MCF 10A (cell line): ENCODE measurements at places on chromosomes 2 and 18.

DNA sequence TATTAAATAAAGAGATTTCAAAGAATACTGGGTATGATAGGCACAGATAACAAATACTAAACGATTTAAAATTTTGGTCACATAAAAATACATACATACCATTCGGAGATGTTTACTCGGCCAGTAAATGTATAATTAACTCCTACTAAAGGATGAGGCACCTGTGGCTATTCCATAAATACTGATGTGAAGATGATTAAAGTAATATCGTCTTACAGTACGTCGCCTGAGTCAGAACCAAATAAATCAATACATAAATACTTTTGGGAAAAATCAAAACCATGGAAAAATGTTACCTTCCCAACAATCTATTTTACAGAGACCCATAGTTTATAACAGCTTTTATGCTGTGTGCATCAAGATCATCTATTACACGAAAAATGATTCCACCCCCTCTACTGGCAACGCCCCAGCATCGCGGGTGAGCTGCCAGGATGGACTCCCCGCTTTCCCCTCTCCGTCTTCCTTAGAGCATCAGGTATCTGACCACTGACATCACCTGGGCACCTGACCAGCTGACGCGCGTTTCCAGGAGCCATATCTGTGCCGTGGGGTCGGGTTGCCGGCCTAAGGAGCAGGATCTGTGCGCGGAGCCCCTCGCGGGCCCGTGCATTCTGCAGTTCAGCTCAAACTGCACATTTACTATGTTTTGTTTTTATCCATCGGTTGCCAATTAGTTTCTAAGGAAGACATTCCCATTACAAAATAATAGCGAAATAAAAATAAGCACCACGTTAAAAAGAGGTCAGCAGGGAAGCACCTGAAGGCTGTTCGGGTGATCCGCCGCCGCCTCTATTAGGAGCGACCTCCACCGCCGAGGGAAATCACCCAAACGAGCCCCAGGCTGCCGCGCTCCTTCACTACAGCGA, 901 bp downstream of the ICA1L start:
- peaks cover 5% of the 10 kb centered on the region for H3K4me1 ChIP-seq
- no peaks in the 10 kb centered on the region for H3K27me3 ChIP-seq
- DNase-seq, result peak; percentile 86
- peak overlapping the region; percentile 72 for H3K4me3 ChIP-seq
- no peaks in the 10 kb centered on the region for H3K36me3 ChIP-seq

DNA sequence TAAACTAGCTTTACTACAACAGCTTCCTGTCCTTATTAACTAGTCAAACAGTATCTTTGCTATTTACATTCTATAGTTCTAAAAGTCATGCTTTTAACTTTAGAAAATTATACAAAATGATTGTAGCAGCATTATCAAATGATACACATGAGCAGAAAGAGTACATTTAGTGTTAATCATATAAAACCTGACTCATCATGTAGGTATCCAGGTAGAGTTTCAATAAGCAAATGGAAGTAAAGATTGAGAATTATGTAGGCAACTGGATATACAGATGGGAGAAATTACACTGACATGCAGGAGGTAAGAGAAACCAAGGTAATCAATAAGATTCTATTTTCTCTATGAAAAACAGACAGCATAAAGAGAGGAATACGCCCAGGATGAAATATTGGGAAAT, 33.8 kb downstream of the TRIP12 start:
- H3K4me1 ChIP-seq, result peaks cover 23% of the 10 kb centered on the region
- no peak overlapping the region for H3K4me3 ChIP-seq
- DNase-seq, result no peak
- H3K27me3 ChIP-seq, result no peaks in the 10 kb centered on the region

DNA sequence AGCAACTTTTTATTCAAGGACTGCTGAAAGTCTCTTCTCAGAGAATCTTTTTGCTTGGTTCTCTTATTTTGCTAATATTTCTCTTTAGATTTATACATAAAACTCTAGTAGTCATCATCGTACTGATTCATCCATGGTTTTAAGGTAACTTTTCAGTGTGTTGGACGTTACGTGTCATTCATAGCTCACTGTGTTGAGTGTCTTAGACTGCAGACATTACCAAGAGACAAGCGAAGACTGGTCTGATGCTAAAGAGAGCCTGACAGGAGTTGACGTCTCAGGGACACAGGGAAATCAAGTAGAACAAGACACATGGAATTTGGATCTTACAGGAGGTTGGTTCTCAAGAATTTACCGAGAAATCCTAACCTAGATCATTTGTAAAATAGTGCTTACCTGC, 25.5 kb downstream of the RBM44 start:
- no peaks in the 10 kb centered on the region for H3K36me3 ChIP-seq
- DNase-seq, result no peak
- no peak overlapping the region for H3K27ac ChIP-seq

DNA sequence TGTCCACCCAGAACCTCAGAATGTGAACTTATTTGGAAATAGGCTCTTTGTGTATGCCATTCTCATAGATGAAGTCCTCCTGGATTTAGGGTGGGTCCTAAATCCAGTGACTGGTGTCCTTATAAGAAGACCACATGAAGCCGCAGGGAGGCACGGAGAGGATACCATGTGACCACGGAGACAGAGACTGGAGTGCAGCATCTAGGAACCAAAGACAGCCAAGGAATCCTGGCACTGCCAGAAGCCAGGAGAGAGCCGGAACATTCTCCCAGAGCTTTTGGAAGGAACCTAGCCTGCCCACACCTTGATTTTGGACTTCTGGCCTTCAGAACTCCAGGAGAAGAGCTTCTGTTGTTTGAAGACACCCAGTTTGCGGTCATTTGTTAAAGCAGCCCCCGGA, 49.7 kb downstream of the ARL4C start:
- DNase-seq, result no peak
- H3K27ac ChIP-seq, result peak overlapping the region; percentile 94
- H3K36me3 ChIP-seq, result no peaks in the 10 kb centered on the region
- peaks cover 18% of the 10 kb centered on the region for H3K4me1 ChIP-seq

GRCh38 chr2:124339709-124340108, 314.6 kb downstream of the CNTNAP5 start:
- H3K4me3 ChIP-seq, result no peak overlapping the region
- H3K27ac ChIP-seq, result peak overlapping the region; percentile 47
- H3K4me1 ChIP-seq, result peaks cover 10% of the 10 kb centered on the region
- H3K36me3 ChIP-seq, result no peaks in the 10 kb centered on the region

DNA sequence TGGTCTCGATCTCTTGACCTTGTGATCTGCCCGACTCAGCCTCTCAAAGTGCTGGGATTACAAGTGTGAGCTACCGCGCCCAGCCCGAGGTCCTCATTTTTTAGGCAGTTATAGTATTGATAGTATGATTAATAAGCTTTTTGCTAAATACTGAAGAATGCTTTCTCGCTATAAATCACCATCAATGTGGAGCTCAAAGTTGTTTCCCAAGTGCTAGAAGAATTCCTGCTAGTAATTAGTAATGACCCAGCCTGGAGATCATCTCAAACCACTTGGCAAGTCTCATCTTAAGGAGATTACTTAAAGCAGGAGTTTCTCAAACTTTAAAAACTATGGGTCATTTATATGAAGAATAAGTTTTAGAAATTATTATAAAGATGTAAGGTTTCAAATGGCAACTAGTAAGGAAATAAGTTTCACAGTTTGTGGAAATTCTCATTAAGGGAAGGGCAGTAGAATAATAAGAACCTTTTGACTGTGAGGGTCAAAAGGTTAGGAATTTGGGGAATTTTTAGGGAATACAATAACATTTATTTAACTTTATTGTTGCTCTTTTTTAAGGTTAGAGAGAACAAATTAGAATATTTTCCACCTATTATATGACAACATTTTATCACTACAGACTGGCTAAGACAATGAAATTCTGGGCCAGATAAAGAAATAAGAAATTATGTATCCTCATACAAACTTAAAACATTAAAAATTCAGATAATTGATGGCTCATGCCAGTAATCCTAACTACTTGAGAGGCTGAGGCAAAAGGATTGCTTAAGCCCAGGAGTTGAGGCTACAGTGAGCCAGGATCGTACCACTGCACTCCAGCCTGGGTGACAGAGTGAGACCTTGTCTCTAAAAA, 148.6 kb upstream of the MAP3K20 start:
- H3K27ac ChIP-seq, result peak overlapping the region; percentile 61
- no peaks in the 10 kb centered on the region for H3K36me3 ChIP-seq
- H3K4me1 ChIP-seq, result peaks cover 33% of the 10 kb centered on the region

- no peaks in the 10 kb centered on the region for H3K27me3 ChIP-seq
- no peak for DNase-seq
- peaks cover 18% of the 10 kb centered on the region for H3K4me1 ChIP-seq
- peaks cover 4% of the 10 kb centered on the region for H3K36me3 ChIP-seq
- H3K27ac ChIP-seq, result no peak overlapping the region
These were observed 33.7 kb downstream of the EHBP1 start for GRCh38 chr2:62738981-62739936.

GRCh38 chr2:151640087-151640486, 94.2 kb downstream of the NEB start:
- H3K4me1 ChIP-seq, result peaks cover 9% of the 10 kb centered on the region
- H3K4me3 ChIP-seq, result no peak overlapping the region
- H3K27me3 ChIP-seq, result no peaks in the 10 kb centered on the region
- DNase-seq, result no peak

DNA sequence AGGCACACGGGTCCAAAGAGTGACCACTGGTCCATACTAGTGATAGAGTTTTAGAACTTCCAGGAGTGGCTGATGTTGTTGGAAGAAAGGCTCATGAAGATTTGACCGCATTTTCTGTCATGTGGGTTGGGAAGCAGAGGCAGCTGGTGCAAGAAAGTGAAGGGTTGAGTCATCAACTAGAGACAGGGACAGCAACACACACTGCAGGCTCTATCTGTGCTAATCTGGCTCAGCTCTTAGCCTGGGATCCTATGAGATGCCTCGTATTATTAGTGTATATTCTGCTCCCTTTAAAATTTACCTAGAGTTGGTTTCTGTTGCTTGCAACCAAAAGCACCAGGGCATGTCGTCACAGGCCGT, 2.5 kb upstream of the SH3RF3 start:
- peak overlapping the region; percentile 37 for H3K4me3 ChIP-seq
- no peaks in the 10 kb centered on the region for H3K27me3 ChIP-seq
- H3K27ac ChIP-seq, result peak overlapping the region; percentile 50
- DNase-seq, result peak; percentile 90
- H3K4me1 ChIP-seq, result peaks cover 46% of the 10 kb centered on the region

- no peaks in the 10 kb centered on the region for H3K27me3 ChIP-seq
- DNase-seq, result no peak
- peaks cover 28% of the 10 kb centered on the region for H3K4me1 ChIP-seq
- H3K36me3 ChIP-seq, result peaks cover 12% of the 10 kb centered on the region
These were observed 228.7 kb downstream of the HAUS1 start for GRCh38 chr18:46332921-46333341.

DNA sequence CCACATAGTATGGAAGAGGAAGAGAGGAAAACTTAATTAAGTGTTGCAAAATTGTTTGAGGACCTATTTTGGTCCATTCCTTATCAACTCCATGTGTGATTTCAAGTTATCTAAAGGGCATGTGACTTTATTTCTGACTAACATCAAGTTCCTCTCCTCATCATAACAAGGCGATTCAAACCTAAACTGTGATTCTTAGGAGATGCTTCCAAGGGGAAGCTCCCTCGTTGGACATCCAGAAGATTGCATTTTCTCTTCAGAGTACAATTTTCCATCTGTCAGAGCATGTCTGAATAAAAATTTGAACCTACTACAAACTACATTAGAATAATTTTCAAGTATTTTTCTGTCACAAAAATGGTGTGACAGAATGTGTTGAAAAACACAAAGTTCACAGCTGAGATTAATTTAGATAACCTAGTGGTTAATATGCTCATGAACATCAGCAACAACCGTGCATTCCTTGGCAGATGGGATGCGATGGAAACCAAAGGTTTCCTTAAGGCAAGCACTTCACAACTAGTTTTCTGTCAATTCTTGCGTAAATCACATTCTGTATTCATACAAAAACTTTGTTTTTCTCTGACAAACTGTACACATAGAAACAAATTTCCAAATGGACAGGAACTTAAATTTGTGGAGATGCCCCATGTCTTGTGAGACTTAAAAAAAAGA, 4.2 kb downstream of the SFT2D3 start:
- peaks cover 13% of the 10 kb centered on the region for H3K4me1 ChIP-seq
- DNase-seq, result no peak
- peaks cover 41% of the 10 kb centered on the region for H3K36me3 ChIP-seq
- no peaks in the 10 kb centered on the region for H3K27me3 ChIP-seq

DNA sequence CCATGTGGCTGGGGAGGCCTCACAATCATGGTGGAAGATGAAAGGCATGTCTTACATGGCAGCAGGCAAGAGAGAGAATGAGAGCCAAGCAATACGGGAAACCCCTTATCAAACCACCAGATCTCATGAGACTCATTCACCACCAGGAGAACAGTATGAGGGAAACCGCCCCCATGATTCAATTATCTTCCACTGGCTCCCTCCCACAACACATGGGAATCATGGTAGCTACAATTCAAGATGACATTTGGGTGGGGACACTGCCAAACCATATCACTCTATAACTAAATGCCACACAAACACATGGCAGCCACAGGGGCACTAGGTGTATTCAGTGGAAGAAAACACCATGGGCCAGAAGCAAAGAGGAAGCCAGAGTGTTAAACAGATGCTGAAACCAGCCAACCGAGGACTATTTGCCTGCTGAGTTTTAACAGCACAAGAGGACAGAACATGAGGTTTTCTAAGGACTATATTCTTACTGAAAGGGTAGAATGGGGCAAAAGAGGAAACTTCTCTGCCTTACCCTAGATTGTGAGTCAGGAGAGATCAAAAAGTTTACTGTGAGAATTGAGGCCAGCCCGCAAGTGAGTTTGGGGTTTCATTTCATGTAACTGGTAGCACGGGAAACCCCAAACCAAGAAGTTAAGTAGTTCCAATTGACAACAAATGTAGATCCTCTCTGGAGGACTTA, 49.2 kb downstream of the SIGLEC15 start:
- H3K36me3 ChIP-seq, result peaks cover 68% of the 10 kb centered on the region
- H3K4me3 ChIP-seq, result no peak overlapping the region
- DNase-seq, result no peak
- peaks cover 8% of the 10 kb centered on the region for H3K4me1 ChIP-seq
- no peaks in the 10 kb centered on the region for H3K27me3 ChIP-seq

DNA sequence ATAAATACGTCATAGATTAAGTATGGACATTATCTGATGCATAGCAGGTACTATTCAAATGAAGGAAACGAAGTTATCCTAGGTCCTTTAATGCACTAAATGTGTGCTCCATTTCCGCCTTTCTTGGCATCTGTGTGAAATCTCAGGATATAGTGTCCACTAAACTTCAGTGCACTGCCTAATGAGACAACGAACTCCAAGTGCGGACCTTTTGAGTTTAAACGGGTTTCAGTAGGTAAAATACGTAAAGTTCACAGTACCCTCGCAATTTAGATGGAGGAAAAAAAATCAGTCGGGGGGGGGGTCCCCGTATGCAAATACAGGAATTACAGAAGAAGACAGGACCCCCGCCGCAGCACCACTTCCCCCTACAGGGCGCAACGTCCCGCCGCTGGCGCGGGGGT, 729 bp upstream of the REL start:
- no peaks in the 10 kb centered on the region for H3K27me3 ChIP-seq
- peak overlapping the region; percentile 96 for H3K27ac ChIP-seq
- H3K36me3 ChIP-seq, result peaks cover 6% of the 10 kb centered on the region
- H3K4me3 ChIP-seq, result peak overlapping the region; percentile 83

- peaks cover 6% of the 10 kb centered on the region for H3K4me1 ChIP-seq
- H3K27me3 ChIP-seq, result no peaks in the 10 kb centered on the region
- H3K36me3 ChIP-seq, result peaks cover 91% of the 10 kb centered on the region
These were observed 61.4 kb upstream of the DNER start for GRCh38 chr2:229775614-229776313.
